ENCODE measurements at places on chromosomes 16 and 17. TPM values are rescaled to one million over a fixed set of nuclear protein-coding genes. Genes with fewer than 3 reads are reported as not detected.

Gene GGNBP2
- total RNA-seq, result 58.9 TPM

Gene AGRP
- not detected for total RNA-seq

Gene PLEKHH3
- total RNA-seq, result 21.2 TPM

Gene RASD1
- total RNA-seq, result 1.3 TPM

Gene TSPAN10
- 4.7 TPM for total RNA-seq

Gene FGF11
- 1.1 TPM for total RNA-seq

Gene KRT12
- not detected for total RNA-seq

Gene CCNF
- total RNA-seq, result 22.6 TPM

Gene EPX
- total RNA-seq, result not detected

Gene KRT9
- not detected for total RNA-seq

Gene TVP23A
- 0.03 TPM for total RNA-seq

Gene KRT33B
- not detected for total RNA-seq

Gene KRTAP1-5
- not detected for total RNA-seq

Gene NOG
- 0.78 TPM for total RNA-seq

Gene RGS9
- total RNA-seq, result 7.2 TPM

Gene TMEM100
- total RNA-seq, result not detected

Gene ST6GALNAC1
- not detected for total RNA-seq

Gene TBC1D3
- total RNA-seq, result not detected

Gene TUBG2
- 25.6 TPM for total RNA-seq

Gene TNFRSF12A
- total RNA-seq, result 530 TPM

Gene CHTF8
- 102 TPM for total RNA-seq

Gene CAPNS2
- not detected for total RNA-seq

Gene OR1A1
- total RNA-seq, result not detected

Gene LRRC3C
- total RNA-seq, result not detected

Gene GLIS2
- total RNA-seq, result 27.0 TPM

Gene DNAI2
- total RNA-seq, result not detected

Gene TP53TG3C
- 0.79 TPM for total RNA-seq

Gene KRTAP9-2
- total RNA-seq, result not detected

Gene LPO
- total RNA-seq, result not detected

Gene HOXB6
- total RNA-seq, result 3.5 TPM

Gene ATP2C2
- total RNA-seq, result 0.15 TPM

Gene ABI3
- not detected for total RNA-seq

Gene CD300E
- not detected for total RNA-seq

Gene CES3
- total RNA-seq, result 2.5 TPM

Gene SCNN1B
- total RNA-seq, result 0.17 TPM

Gene SBK1
- 0.22 TPM for total RNA-seq

Gene DCUN1D3
- total RNA-seq, result 7.5 TPM

Gene PCGF2
- total RNA-seq, result 53.9 TPM

Gene IRX6
- total RNA-seq, result not detected

Gene IGF2BP1
- total RNA-seq, result 83.3 TPM

Gene CES5A
- total RNA-seq, result not detected

Gene SLC22A31
- total RNA-seq, result 1.9 TPM

Gene HNF1B
- 25.3 TPM for total RNA-seq
